ENCODE measurements at places on chromosomes 5 and 9.

- DNase-seq: no peak
Observed at GRCh38 chr5:122300374-122300773, 11.7 kb upstream of the SNCAIP start.

GRCh38 chr5:119218830-119219782, 136.7 kb upstream of the TNFAIP8 start:
- DNase-seq: no peak

DNA sequence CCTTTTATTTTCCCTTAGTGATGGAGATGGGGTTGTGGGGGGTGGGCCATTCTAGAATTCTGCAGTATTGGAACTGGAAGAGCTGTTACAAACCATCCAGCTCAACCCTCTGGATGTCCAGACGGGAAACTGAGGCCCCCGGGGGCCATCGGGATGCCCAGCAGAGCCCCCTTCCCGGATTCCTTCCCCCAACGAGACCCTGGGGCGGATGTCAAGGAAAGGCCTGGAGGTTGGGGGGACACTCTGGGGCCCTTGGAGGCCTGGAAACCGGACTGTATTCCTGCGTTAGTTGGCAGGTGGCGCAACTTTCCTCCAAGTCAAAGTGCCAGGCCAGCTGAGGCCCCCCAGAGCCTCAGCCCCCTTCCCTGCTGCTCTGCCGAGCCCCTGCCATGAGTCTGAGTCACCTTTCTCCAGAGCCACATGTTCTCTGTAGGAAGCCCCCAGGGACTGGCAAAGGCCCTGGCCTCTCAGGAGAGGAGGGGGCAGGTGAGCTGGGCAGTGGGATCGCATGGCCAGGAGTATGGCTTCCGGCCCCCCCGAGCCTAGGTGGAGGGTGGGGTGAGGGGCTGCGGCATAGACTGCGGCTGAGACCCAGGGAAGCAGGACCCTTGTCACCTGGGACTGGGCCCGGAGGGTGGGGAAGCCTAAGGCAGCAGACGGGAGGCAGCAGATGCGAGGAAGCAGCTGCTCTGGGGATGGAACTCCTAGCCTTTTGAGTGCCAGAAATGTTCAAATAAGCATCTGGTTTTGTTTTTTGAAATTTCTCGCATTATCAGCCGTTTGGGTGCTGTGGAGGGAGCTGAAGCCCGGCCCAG, 17.8 kb upstream of the FIBCD1 start:
- DNase-seq: no peak

- DNase-seq: no peak
Observed at GRCh38 chr5:170532935-170533334, 29.1 kb downstream of the KCNIP1 start.

GRCh38 chr9:110874963-110875674, 163.2 kb downstream of the LPAR1 start:
- DNase-seq: peak; percentile 65

DNA sequence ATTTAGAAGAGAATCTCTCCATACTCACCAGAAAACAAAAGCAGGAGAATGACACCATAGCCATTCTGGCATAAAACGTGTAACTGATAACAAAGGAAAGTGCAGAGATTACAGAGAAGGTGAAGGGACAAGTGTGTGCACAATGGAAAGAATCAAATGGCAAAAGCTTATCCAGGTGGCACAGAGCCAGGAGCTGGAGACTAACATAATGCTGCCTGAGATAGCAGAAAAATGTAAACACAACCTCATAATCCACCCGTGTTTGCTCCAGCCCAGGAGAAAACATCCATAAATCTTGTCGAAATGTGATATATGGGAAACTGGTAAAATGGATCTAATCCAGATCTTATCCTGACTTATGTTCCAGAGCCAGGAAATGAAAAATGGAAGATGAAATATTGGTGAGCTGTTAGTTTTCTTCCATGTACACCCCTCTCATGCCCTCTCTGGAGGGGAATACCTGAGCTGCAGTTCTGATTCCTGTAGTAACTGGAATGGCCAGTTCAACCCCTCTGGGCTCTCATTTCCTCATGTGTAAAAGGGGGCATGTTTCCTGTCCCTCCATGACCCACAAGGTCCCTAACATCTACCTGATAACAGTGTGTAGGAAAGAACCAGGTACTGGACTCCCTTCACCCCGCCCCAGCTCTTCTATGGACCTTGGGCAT, 212.3 kb upstream of the DAPK1 start:
- no peak for DNase-seq

DNA sequence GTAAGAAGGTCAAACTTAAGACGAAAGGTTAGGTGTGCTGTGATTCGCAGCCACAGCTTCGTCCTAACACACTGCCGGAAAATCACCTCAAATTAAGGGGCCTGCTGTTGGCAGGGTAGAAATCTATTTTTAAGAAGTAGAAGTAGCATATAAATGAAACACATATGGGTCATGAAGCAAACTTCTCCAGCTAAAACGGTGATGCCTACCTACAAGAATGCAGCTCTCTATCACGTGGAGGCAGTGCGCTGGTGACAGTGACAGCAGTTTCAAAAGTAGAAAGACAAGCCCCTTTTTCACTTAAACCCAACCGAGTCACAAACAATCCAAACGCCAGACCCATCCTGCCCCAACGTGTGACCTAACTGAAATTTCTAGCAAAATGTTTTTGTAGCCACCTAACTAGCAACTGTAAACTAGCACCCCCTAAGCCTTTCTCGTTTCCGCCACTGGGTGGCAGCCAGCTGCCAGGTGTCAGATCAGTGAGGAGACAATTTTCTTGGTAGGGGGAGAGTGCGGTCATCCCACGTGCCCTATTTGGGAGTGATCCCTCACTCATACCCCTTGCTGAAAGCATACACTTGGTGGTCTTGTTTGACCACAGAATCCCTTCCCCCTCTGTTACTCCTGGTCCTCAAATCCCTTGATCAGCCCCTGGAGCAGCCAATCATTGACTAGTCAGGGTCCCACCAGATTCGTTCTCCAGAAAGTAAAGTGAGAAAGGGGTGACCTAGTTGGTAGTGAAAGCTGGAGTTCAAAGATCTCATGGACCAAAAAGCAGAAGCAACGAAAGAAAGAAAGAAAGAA, 71.8 kb upstream of the MAMDC2 start:
- peak; percentile 57 for DNase-seq

GRCh38 chr5:122201365-122201764, 72.0 kb downstream of the ZNF474 start:
- DNase-seq: no peak

GRCh38 chr5:59275510-59276324, 617.8 kb downstream of the PDE4D start:
- DNase-seq: peak; percentile 67

Measured in inflammatory macrophage (primary cell).